ENCODE measurements at places on chromosomes 7 and 10. TPM values are rescaled to one million over a fixed set of nuclear protein-coding genes. Genes with fewer than 3 reads are reported as not detected.

Gene NOS3
- total RNA-seq, result 185 TPM

Gene BTBD16
- not detected for total RNA-seq

Gene AKR1C4
- total RNA-seq, result not detected

Gene ELMO1
- total RNA-seq, result 40.8 TPM

Gene NUTM2E
- total RNA-seq, result not detected

Gene PALD1
- total RNA-seq, result 21.7 TPM

Gene DPP6
- not detected for total RNA-seq

Gene FAM24B
- not detected for total RNA-seq

Gene LIPJ
- total RNA-seq, result not detected

Gene FAM131B
- 0.53 TPM for total RNA-seq

Gene SPDYE11
- total RNA-seq, result not detected

Gene ZNF425
- total RNA-seq, result not detected

Gene MMD2
- not detected for total RNA-seq

Gene FAM13C
- 10.7 TPM for total RNA-seq

Gene HYAL4
- not detected for total RNA-seq

Gene LIPK
- total RNA-seq, result not detected

Gene CALY
- not detected for total RNA-seq

Gene ATRNL1
- 15.4 TPM for total RNA-seq

Gene VIPR2
- 17.8 TPM for total RNA-seq

Gene KLHDC10
- total RNA-seq, result 13.0 TPM
